Stimulated activated CD8-positive, alpha-beta memory T cell treated with anti-CD3 and anti-CD28 coated beads, Interleukin-4, amount 100 ng/mL, for 1 hour (primary cell): ENCODE measurements at places on chromosomes 6 and 20.

GRCh38 chr6:41594326-41594725 lies 43.9 kb upstream of the MDFI start:
- no peak for DNase-seq

DNA sequence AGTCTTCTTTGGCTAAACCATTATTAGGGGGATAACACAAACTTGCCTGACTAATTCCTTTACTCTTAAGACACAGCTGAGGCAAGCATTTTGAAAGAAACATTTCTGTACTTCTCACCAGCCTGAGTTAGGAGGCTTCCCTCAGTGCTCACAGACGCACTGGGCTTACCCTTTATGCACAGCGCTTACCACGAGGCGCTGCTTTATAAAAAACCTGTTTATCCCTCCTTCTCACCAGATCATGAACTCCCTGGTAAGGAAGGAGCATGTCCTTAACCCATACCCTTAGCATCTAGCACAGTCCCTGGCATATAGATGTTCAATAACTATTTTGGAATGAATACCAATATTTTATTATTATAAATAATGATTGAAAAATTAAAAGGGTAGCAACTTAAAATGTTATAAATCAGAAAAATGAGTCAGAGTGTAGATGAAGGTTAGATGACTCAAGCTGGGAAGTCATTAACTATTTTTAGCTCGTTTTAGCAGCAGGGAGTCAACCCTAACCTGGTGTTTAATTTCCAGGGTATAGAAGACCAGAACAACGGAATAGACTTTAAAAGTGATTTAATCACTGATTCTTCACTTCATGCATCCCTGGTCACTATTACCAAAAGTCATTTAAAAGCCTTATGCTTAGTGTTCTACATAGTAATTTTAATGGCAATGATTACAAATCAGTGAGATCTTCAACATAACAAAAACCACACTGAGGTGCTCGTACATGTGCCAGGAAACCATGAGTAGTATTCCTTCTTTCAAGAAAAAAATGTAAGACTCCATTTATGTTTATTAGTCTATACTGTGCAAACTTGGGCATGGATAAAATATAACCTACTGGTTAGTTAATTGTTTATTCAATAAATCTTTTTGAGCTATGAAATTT lies 4.1 kb upstream of the TPD52L1 start:
- DNase-seq = no peak

DNA sequence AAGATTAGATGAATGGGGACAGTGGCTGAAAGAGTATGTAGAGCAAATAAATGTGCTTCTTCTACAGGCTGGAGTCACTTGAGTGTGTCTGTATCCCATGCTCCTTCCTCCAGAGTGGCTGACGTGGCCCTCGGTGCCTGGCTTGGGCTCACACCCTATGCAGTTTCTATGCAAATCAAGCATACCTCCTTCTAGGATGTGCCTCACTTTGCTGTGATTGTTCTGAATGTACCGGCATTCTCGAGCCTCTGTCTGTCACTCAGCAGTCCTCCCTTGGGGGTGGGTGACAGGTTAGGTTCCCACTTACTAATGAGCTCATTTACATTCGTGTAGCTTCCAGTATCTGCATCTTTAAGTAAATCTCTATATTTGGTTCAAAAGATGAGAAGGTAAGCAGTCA lies 55.1 kb upstream of the HDDC2 start:
- no peak for DNase-seq

DNA sequence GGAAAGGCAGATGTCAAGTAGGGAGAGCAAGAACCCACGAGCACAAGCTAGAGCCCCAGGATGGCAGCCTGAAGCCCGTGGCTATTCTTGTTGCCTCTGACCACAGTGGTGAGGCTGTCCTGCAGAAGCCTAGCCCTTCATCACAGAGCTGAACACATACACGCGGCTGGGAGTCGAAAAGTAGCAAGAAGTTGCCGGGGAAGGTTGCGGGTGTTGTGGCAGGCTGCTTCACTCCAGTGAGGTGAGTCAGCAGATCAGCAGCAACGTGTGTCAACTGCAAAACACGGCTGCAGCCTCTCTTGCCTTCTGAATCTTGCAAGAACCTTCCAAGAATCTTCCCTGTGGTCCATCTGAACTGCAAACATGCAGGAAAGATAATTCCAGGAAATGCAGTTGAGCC lies 10.6 kb upstream of the STX16 start:
- DNase-seq = no peak

DNA sequence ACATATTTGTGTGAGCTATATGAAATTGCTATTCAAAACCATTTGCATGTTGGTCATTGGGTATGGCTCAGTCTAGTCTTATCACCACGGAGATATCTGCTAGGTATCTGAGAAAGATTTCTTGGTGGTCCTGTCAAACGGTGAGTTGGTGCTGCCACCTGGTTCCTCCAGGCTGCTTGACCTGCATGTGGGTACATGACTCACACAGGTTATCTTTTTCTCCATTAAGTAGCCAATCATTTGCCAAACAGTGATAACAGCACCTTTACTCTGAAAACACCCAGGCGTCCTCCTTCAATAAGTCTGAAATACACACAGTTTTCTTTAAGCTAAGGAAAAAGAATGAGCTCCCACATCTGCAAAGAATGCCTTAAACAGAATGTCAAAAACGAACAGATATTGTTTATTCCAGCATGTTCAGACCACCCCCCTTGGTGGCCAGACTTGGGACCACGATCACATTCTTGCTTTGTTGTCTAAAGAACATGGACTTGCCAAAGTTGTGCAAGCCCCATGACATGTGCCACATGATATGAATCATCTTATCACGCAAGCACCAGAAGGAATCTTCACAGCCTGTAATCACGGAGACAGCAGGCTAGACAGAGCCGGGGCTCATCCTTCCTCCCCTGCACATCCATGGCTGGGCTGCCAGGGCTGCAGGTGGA lies 200.7 kb upstream of the THBS2 start:
- DNase-seq = no peak

GRCh38 chr20:25216199-25216945 lies 20.9 kb downstream of the ENTPD6 start:
- no peak for DNase-seq

- DNase-seq = no peak
Measured at GRCh38 chr20:48683467-48684175, 144.2 kb downstream of the PREX1 start.

DNA sequence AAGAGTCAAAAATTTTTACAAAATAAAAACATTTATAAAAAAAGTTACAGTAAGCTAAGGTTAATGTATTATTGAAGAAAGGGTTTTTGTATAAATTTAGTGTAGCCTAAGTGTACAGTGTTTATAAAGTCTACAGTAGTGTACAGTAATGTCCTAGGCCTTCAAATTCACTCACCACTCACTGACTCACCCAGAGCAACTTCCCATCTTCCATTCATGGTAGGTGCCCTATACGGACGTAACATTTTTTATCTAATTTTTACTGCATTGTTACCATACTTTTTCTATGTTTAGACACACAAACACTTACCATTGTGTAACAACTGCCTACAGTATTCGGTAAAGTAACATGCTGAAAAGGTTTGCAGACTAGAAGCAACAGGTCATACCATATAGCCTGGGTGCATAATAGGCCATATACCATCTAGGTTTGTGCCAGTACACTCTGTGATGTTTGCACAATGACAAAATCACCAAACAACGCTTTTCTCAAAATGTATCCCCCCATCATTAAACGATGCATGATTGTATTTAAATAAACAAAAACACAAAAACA lies 6.0 kb downstream of the MTFR2 start:
- no peak for DNase-seq

DNA sequence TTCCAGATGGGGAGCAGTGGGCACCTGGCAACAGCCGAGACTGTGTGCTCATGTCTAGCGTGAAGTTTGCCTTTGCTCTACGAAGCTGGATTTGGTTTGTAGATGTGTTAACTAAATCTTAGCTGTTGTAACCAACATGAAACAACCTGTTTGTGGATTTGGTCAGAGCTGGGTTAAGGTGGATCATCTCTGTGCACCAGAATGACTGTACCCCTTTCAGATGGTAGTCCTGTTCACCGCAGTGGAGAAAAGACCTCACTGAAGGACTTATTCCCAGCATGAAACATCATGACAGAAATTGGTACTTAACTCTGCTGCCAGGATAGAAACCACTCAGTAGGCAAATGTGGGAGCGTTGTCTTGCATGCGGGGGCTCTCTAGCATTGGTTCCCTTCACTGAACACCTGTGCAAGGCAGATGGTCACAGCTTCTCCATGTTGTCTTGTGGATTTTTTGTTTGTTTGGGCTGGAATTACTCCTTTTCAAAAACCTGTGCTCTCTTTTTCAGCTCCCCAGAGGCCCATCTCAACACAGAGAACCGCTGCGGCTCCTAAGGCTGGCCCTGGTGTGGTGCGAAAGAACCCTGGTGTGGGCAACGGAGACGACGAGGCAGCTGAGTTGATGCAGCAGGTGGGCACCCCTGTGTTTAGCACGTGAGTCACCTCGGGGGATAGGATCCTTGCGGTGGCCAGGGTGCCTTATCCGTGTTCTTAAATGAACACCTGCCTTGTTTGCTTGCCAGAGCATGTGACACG lies 19.3 kb upstream of the EFCAB8 start:
- no peak for DNase-seq

DNA sequence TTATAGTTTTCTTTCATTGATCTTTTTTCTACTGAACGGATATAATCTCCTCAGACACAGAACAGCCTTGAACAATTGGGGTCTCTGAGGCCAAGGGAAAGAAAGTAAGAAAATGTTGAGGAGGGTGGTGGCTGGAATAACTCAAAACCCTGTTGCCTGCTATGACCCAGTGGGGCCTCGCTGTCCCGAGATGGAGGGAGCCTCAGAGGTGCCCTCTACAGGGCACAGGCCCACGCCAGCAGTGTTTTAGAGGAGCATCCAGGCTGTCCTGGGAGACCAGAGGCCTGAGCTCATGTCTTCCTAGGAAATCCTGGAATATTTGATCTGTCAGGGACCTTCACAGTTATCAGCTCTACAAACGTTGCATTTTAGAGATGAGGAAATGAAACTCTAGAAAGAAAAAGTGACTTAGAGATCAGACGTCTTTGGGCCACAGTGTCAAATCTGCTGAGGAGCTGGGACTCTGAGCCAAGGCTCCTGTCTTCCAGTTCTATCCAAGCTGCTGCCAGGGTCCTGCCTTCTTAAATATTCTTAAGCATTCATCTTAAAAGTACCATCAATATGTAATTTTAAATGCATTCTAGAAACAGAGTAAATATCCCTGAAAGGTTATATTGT lies 26.3 kb downstream of the ALDH5A1 start:
- DNase-seq = no peak

- DNase-seq = no peak
Measured at GRCh38 chr6:30344191-30344867, 627 bp upstream of the RPP21 start.

- DNase-seq = no peak
Measured at GRCh38 chr6:2715737-2716136, 35.0 kb downstream of the MYLK4 start.

- no peak for DNase-seq
Measured at GRCh38 chr6:167826896-167827582, at the start of gene AFDN. AFDN (plus strand) TSS chr6:167826911; CDS start chr6:167827133, 222 bp downstream.

DNA sequence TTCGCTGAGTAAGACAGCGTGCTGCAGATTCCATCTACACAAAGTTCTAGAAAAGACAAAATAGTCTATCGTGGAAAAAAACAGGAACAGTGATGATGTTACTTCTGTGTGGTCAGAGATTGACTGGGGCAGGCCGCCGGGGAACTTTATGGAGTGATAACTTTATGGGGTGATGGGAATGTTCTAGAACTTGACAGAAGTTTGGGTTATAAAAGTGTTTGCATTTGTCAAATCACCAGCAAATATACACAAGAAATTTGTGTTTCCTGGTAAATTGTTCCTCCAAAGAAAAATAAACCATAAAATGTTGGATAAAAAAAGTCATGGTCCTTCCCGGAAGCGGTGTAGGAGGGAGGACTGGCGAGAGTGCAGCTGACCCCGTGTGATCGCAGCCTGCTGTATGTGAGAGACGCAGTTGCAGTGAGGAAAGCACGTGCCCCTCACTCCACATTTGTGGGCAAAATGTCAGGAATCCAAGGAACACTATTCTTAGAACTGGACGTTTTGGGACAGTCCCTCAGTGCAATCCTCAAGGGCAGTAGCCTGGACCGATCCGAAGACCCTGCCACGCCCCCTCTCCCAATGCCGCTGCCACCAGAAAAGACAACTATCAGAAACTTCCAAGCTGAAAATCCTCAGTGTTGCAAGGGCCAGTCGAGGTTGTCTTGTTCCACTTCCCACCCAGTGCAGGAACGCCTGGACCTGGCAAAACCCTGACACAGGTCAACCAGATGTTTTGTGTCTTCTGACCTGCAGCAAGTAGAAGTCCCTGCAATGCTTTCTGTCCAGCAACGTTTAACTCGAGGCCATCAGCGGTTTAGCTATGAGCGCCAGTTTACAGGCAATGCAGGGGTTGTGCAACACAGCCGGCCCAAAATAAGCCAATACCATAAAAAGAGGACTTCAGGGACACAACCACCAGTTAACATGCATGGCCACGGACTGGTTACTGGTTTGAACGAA lies 80.5 kb upstream of the QKI start:
- no peak for DNase-seq

DNA sequence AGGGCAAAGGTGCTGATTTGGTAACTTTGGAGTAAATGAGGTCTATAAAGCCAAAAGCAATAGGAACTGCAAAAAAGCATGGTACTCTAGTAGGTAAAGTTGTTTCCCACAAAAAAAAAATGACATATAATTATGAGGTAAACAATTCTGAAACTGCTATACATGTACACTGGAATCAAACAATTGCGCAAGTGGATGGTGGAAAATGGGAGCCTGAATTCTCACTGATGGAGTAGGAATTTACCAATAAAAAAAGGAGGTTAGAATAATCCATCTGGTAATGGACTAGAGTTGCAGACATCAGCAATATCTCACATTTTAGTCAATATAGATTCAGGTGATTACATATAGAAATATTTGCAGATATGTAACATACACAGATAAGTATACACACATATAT lies 5.0 kb upstream of the KAT14 start:
- DNase-seq = no peak

DNA sequence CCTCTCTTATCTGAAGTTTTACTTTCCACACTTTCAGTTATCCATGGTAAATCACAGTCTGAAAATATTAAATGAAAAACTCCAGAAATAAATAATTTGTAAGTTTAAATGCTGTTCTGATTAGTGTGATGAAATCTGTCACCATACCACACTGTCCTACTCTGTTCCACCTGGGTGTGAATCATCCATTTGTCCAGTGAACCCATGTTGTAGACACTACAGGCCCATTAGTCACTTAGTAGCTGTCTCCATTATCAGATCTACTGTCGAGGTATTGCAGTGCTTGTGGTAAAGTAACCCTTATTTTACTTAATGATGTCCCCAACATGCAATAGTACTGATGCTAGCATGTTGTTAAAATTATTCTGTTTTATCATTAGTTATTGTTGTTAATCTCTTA lies 29.2 kb upstream of the MMS22L start:
- DNase-seq = no peak
